Stimulated activated CD8-positive, alpha-beta memory T cell treated with anti-CD3 and anti-CD28 coated beads, Interleukin-7, amount 100 ng/mL, for 1 hour (primary cell): ENCODE measurements at places on chromosomes 2 and 18.

DNA sequence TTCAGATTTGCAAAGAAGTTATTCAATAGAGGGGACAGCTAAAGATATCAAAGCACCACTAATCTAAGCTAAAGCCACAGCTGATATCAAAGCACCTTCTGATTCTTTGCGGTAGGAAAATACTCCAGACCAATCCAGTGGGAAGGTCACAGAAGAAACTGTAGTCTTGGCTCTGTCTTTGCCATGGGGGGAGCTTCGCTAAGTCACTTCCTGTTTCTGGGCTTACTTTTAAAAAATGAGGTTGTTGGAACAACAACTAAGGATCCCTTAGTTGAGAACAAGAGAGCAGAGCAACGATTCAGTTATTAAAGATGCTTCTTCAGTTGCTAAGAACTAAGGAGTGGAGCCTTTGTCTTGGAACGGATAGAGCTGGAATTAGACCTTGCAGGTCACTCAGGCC lies 12.2 kb downstream of the LPIN1 start:
- DNase-seq, result no peak

GRCh38 chr2:109318150-109318948 lies 189.3 kb downstream of the SH3RF3 start:
- DNase-seq, result no peak

GRCh38 chr2:205872716-205873115 lies 190.4 kb downstream of the NRP2 start:
- no peak for DNase-seq

DNA sequence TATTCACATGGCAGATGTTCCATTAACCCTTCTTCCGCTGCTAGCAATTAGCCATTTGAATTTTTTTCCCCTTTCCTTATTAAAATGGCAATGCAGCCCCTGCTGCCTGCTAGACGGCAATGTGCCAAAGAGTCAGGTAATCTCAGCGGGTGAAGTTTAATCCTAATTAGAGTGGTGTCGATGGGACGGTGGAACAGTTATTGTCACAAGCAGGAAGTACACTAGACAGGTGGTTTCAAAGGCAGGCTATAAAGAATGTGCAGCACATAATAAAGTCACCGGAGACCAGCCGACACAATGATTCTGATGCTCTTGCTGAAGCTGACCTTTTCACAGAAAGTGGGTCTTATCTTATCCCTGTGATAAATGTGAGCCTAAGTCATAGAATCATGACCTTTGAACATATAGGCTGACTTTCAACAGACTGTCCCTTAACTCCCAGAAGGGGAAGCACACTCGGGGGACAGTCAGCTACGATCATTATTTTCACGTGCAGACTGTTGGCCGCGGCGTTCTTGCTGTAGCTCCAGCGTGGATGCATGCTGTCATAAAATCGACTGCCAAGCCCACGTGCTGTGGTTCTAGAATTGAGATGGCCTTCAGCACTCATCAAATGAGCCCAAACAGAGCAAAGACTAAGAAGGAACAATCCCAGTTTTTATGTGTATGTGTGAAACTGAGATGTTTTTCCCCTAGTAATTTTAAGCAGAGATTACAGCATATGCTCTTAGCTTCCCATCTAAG lies 926.2 kb upstream of the SOX11 start:
- no peak for DNase-seq

DNA sequence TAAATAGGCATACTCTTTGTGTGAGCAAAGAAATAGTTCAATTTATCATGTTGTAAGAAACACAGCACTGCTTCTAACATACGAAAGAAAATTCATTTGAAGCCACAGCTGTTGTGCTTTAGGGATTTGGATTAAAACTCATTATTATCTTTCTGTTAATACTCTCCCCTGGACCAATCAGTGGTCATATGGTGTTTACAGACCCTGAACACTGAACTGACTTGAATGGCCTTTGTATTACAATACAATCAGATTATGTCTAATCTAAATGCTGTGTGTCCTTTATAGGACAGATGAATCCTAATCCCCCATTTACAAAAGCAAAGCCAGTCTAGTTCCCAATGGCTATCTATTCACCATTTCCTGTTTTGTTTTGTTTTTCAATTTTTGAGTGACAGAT lies 36.5 kb downstream of the ZNF385B start:
- DNase-seq, result no peak

DNA sequence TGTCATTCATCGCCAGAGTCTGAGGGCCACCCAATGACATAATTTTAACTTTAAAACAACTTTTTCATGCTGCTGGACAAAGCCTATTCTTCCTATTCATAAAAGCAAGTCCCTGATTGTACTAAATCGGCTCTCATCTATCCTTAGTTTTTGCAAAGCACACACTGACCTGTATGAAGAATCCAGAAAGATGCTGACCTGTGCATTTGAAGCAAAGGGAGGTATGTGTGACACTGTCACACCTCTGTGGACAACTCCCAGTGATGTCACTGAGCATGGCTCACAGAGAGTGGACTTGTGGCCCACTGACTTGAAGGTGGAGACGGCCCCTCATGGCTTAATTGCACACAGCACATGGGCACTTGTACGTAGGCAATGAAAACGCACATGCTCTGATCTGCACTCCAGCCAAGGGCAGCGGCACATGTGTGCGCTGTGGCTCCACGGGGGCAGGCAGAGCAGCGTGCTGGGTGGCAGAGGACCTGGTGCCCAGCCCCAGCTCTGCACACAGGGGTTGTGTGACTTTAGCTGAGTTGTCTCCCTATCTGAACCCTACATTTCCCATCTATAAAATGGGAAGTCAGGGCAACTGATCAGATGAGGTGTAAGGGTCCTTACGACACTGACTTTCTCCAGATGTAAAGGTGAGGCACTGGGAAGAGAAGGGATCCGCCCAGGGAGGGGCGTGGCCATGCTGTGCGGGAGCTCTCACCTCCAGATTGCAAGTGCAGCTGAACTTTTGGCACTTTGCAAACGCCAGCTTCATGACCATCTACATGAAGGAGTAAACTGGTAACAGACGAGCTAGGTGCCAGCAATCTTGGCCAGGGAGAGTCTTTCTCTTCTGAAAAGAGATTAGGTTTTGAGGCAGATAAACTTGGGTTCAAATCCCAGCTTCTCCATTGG lies 14.3 kb upstream of the ODC1 start:
- no peak for DNase-seq

DNA sequence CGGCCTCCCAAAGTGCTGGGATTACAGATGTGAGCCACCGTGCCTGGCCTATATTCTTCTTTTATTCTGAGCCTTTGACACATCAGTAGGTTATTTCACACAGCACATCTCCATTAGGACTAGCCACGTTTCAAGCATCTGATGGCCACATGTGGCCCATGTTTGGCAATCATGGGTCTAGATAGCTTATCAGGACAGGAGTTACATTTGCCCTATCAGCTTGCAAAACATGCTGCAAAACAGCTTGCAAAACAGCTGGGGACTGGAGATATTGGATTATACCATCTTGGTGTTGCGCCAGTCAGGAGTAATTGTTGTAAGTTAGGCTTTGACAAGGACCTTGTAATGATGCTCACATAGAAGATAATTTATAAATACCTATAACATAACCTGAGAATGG lies 94.9 kb downstream of the GBX2 start:
- DNase-seq, result no peak

DNA sequence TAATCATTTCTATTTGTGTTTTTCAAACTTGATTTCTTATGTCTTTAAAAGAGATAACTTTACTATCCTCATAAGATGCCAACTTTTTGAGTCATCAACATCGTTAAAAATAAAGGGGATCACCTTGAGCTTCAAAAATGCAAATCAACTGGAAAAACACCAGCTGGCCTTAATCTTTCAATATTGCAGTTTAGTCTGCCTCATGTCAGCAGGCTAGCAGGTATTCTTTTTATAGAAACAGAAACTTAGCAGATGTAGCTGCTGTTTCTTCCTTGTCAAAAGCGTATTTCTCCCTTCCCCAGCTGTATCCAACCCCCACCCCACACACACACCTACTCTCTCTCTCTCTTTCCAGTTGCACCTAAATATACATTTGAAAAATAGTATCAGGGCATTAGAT lies 154.1 kb upstream of the ZNF804A start:
- DNase-seq, result no peak

DNA sequence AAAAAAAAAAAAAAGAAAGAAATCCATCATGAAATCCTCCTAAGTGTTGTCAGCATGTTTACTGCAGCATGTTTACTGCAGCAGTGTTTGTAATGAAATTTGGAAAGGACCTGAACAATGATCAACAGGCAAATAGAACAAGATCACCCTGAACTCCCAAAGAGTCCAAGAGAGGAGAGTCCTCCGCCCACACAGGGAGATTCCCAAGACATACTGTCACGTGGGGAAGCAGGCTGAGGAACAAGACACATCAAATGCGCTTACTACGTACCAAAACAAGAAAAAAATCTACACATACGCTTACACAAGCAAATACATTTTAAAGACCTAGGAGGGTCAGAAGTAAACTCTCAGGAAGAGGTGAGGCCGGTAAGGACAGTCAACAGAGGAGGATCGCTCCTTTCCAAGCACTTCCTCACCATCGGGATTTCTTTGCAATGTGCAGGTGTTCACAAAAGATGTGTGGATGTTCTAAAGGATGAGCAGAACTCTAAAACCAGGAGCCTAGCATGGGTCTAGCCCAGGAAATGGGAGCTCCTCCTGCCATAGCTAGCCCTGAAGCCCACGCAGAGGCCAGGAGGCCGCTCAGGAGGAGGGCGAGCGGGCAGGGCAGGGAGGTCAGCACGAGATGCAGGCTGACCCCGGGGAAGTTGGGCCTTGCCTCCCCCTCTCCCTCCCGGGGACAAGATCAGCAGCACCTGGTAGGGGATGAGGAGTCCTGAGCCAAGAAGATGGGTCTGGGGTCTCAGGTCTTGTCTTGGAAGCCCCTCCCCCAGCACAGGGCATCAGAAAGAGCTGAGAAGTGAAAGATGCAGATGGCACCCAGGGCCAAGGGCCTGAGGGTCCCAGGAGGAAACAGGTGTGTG lies 66.4 kb downstream of the ZNF516 start:
- no peak for DNase-seq

- DNase-seq, result no peak
Measured at GRCh38 chr18:13380691-13381070, 162.1 kb downstream of the LDLRAD4 start.

DNA sequence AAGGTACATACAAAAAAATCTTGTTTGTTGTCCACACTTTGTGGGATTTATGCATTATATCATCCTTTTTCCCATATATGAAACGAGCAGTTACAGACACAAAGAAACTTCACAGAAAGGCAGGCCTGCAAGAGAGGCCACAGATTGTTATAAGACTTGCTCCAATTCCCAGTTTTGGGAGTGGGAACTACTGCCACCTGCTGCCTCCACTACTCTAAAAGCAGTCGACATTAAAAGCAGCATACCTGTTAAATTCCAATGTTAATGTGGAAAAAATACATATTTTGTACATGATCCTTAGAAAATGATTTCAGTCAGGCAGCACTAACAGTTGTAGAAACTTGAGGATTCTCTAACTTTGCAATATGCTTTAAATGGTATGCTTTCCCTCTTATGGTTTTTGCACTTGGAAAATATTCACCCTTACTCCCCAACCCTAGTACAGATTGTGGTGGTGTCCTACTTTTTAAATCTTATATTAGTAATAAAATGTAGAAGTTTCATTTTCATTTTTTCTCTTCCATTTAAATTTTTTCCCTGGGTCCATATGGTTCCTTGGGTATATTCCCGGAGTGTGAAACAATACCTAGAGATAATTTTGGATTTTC lies 37.9 kb downstream of the SLC38A11 start:
- DNase-seq, result no peak

DNA sequence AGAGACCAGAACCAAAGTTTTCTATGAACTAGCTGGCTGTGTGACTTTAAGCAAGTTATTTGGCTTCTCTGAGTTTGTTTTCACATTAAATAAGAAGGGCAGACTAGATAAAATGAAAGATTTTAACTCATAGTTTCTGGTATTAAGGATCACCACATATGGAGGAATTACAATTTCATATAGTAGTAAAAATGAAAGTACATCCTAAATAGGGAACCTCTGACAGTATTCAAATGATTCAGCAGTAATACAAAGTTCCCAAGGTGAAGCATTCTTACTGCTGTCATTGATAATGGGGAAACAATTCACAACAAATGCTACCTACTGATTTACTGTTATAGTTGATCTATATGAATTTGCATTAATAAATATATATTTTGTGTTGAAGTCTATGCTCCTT lies 170.3 kb upstream of the VRK2 start:
- no peak for DNase-seq

DNA sequence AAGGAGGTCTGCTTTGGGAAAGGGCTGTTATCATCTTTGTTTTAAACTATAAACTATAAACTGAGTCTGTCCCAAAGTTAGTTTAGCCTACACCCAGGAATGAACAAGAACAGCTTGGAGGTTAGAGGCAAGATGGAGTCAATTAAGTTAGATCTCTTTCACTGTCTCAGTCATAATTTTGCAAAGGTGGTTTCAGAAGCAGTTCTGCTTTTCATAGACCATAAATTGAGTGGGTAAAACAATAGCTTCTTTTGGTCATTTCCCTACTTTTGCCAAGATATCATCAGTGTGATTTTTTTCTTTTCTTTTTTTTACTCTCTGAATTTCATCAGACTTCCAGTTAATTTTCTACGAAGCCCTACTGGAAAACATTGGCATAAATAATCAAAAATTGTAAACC lies 117.0 kb downstream of the AP1S3 start:
- no peak for DNase-seq

DNA sequence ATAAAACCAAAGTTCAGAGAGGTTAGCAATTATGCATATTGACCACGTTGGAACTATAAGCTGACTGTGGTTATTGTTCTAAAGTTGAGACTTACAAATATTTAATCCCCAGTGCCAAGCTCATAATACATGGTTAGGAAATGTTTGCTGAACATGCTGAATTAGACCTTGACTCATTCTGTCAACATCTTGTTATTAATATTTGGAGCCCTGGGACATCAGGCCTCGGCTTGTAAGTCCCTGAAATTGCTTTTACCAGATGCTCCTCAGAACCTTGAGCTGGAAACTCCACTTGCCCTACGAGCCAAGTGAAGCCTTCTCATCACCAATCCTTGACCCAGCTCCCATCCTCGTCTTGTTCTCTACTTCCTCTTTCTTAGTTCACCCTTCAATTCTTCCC lies 21.2 kb downstream of the DYNAP start:
- DNase-seq, result no peak

GRCh38 chr2:217440000-217440399 lies 562.8 kb downstream of the TNS1 start:
- no peak for DNase-seq

DNA sequence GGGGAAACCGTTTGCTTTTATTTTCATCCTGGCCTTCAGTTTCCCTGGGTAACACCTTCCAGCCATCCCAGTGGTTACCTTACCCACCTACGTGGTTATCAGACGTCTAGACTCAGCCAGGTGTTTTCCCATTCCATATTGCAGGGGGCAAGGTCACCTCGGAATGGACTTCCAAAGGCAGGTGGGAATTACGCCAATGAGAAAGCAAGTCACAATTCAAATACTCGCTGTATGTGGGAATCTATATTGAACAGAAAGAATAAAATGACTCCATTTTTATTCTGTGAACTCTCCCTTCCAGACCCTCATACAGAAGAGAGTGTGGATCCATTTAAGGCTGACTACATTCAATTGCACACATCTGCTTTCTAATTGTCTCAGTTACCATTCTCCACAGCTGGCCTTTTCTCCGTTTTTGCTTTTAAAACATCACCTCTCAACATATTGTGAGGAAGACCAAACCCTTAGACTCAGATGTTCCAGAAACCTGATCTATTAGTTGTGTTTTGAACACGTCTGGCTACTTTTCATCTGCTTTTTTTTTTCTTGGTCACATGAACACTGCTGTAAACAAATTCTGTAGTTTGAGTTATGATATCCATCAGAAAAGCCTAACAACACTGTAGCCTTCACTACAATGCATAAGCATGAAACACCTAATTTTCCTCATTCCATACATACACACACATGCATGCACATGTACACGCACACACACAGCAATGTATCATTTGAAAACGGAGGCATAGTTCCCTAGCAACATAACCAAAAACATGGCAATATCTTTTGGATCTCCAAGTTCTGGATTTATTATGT lies 59.8 kb downstream of the BCL2 start:
- no peak for DNase-seq
